Hematopoietic multipotent progenitor cell treated with erythropoietin and hydrocortisone succinate and interleukin-3 and kit ligand, for 4 days (in vitro differentiated cells): ENCODE measurements at places on chromosomes 2 and 18.

- DNase-seq, result no peak
Observed at GRCh38 chr2:5501807-5502206, 190.4 kb upstream of the SOX11 start.

DNA sequence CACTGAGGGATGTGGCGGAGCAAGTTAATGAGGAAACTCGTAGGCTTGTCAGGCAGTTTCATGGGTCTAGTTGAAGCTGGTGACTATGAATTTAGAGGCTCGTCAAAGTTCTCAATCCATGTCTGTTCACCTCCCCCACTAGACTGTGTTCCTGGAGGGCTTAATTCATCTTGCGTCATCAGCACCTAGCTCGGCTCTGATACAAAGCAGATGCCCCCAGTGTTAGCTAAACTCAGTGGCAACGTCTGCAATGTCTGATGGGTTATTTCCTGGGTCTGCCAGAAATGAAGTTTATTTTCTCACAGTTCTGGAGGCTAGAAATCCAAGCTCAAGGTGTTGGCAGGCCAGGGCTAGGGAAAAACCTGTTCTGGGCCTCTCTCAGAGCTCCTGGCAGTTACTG lies 140.6 kb downstream of the PID1 start:
- DNase-seq, result no peak

DNA sequence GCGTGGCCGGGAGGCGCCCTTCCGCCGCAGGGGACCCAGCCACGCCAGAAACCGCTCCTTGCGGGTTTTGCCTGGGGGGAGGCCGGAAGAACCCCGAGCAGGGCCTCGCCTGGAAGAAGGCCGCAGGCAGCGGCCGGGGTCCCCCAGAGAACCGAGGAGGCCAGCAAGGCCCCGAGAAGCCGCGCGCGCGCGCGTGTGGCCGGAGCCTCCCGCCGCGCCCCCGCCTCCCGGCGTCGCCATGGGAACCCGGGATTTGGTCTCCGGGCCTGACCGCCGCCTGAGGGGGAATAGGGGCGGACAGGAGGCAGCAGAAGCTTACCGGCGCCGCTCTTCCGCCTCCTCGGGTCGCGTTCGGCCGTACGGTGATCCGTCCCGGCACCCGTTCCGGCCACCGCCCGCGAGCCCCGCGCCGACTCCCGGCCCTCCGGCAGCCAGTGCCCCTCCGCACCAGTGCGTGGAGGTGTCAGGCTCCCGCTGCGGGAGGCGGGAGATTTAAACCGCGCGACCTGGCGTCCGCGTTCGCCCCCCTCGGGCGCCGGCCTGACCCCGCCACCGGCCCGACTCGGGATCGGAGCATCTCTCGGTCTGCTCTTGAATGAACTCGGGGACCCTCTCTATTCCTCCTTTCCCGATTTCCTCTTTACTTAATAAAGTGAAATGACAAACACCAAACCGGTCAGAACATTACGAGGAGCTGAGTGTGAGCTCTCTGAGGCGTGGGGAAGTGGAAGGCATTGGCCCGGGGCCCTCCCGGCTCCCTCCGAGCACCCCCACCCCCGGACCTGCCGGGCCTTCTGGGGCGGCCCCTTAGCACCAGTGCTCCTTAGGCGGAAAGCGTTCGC lies at the start of gene ICA1L:
ICA1L (minus strand) TSS at position 467 of the 842 bp plus-strand sequence. CDS start 42,757 bp downstream, outside the sequence.
- DNase-seq, result peak; percentile 81

DNA sequence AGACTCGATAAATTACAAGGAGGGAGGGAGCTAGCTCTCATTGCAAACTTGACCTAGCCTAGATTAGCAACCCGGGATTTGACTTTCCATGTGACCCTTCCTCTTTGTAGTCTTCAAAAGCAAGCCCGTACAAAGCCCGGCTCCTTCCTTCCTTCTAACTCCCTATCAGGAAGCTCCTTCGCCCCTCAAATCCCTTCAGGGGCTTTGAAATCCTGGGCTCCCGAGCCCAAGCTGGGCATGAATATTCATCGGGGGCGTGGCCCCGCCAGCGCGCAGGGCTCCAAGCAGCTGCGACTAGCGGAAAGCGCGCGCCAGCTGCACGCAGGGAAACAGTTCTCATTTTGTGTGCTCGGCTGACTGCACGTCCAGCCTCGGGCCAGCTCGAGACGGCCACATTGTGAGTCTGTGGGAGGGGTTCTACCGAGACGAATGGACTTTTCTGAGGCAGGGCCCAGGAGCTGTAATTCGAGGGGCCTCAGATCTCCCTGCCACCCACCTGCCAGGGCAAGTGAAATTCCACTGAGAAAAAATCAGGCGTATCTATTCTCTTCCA lies 84.0 kb upstream of the PELI1 start:
- peak; percentile 83 for DNase-seq
